ENCODE measurements at places on chromosomes 6 and 20. TPM values are rescaled to one million over a fixed set of nuclear protein-coding genes. Genes with fewer than 3 reads are reported as not detected.

The OR12D3 gene
- total RNA-seq, result not detected

The RGS17 gene
- total RNA-seq, result 11.3 TPM

The KHDC1 gene
- total RNA-seq, result 3.0 TPM

The SLC32A1 gene
- not detected for total RNA-seq

The ANKRD66 gene
- not detected for total RNA-seq

The ZSCAN16 gene
- 1.4 TPM for total RNA-seq

The RIPOR3 gene
- total RNA-seq, result 1.2 TPM

The C2 gene
- total RNA-seq, result 0.42 TPM

The RIMS4 gene
- not detected for total RNA-seq

The ACOT8 gene
- 23.4 TPM for total RNA-seq

The IL17F gene
- not detected for total RNA-seq

The RAB44 gene
- not detected for total RNA-seq

The CST2 gene
- total RNA-seq, result not detected

The SMIM28 gene
- total RNA-seq, result not detected

The ZKSCAN8 gene
- total RNA-seq, result 22.2 TPM

The PRRT1 gene
- total RNA-seq, result 0.09 TPM

The VSTM2L gene
- total RNA-seq, result 1.8 TPM

The PDYN gene
- total RNA-seq, result not detected

The MCHR2 gene
- total RNA-seq, result not detected

The ZKSCAN4 gene
- 3.8 TPM for total RNA-seq

The SLC17A5 gene
- 62.7 TPM for total RNA-seq

The TMEM14C gene
- 70.9 TPM for total RNA-seq

The TFAP2C gene
- total RNA-seq, result not detected

The SOX18 gene
- not detected for total RNA-seq

The CLIC1 gene
- total RNA-seq, result 514 TPM

The ASIP gene
- total RNA-seq, result not detected

The ID4 gene
- total RNA-seq, result 2.4 TPM

The FAM83B gene
- total RNA-seq, result not detected

The SEL1L2 gene
- total RNA-seq, result not detected

The MYL9 gene
- total RNA-seq, result 35.2 TPM

The FAM184A gene
- 0.18 TPM for total RNA-seq

The BPIFA1 gene
- total RNA-seq, result not detected

The MAP7 gene
- total RNA-seq, result 0.30 TPM

The SLC17A3 gene
- total RNA-seq, result not detected

The C4B gene
- 2.1 TPM for total RNA-seq

The SIGLEC1 gene
- not detected for total RNA-seq

The VSX1 gene
- not detected for total RNA-seq

The RNGTT gene
- 30.3 TPM for total RNA-seq

The C20orf144 gene
- 0.05 TPM for total RNA-seq

The SF3B5 gene
- total RNA-seq, result 38.5 TPM

The OR2J1 gene
- not detected for total RNA-seq

The SERINC1 gene
- 328 TPM for total RNA-seq

The RAMACL gene
- total RNA-seq, result 0.74 TPM

The UBD gene
- total RNA-seq, result not detected

The CLIC5 gene
- total RNA-seq, result not detected

The CEP43 gene
- total RNA-seq, result 25.5 TPM

The USP49 gene
- 3.1 TPM for total RNA-seq

The ARMH2 gene
- total RNA-seq, result not detected

The NTSR1 gene
- total RNA-seq, result 1.9 TPM

The FAM83C gene
- not detected for total RNA-seq
